ENCODE measurements at places on chromosomes 5 and 9.

GRCh38 chr9:84121991-84122523, 141.5 kb downstream of the RMI1 start:
- no peak for DNase-seq

GRCh38 chr9:93126151-93126781, 7.8 kb downstream of the NINJ1 start:
- no peak for DNase-seq

DNA sequence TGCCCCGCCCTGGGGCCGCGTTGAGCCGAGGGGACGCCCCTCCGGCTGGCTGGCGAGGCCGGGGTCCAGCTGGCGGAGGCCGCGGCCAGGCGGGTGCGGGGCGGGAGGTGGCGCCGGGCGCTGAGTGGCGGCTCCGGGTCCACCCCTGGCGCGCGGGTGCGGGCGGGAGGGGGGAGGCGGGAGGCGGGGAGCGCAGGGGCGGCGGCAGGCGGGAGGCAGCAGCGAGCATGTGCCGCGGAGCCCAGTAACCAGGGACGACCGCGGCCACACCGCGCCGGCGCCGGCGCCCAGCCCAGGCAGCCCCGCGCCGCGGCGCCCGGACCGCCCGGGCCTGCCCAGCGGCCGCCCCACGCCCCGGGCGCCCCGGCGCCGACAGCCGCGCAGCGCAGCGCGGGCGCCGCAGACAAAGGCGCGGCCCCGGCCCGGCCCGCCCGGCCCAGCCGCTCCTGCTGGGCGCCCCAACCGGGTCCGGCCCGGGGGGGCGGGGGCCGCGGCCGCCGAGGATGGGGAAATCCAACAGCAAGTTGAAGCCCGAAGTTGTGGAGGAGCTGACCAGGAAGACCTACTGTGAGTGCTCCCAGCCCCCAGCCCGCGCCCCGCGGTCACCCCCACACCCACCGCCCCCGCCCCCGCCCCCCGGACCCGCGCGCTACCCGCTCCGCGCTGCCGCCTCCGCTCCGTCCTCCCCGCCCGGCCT, at the start of gene NCS1:
Gene NCS1 (plus strand): TSS at position 244 of the 697 bp plus-strand sequence. CDS start 260 bp downstream, at position 504.
- peak; percentile 42 for DNase-seq

DNA sequence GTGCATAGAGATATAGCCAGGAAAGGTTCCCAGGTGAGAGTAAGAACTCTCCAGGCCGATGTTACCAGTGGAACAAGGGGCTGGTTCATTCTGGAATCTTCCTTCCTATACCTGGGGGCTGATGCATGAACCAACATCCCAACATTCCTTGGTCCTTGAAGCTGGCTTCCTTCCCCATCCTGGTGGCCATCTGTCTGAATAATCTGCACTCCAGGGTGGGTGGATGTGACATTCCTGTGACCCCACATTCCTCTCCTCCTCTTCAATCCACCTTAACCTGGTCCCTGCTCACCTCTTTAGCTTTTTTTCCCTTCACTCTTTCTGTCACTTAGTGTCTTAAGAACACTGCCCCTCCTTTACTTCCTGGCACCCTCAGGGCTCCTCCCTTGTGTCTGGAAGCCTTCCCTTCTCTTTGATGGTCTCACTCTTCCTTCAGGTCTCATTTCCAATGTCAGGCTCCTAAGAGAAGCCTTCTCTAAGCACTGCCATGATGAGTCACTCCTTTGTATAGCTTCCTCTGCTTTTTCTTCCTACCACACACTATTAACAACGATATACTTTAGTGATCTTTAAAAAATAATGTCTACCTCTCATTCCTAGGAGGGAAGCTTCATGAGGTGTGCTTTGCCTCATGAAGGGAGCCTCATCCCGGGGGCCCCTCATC, 80.3 kb downstream of the BOD1 start:
- no peak for DNase-seq

DNA sequence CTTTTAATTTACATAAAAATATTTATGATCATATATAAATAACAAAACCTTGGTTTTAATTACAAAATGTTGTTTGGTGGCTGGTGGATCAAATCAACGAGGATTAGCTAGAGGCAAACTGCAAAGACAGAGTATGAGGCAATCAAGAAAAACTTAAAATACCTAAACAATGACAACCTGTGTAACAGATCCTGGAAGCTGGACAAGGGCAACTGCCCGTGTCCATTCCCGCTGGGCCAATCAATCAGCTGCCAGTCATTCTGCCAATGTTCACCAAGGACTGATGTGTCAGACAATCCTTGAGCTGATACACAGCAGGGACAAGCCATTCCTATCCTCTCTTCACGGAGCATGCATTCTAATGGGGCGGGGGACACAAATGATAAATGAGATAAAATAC, 3.2 kb upstream of the TENT4A start:
- DNase-seq, result no peak

DNA sequence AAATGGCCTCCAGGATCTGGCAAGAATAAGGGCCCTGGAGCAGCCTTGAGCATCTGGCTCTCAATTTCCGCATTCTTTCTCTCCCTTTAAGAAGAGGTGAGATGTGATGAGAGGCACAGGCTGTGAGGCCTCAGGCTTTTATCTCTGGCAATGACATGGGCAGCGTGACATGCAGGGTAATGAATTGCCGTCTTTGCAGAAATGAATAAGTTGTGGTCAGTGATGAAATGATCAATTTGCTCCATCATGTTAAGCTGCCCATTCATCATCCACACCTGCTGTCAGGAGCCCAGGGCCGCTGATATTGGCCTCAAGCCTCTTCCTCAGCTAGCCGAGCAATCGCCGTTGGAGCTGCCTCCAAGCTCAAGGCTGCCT, 265.3 kb downstream of the TRIM32 start:
- DNase-seq, result no peak

GRCh38 chr5:59186623-59187022, 603.7 kb downstream of the RAB3C start:
- DNase-seq, result no peak

- no peak for DNase-seq
These were observed 216.3 kb downstream of the ISL1 start for GRCh38 chr5:51599587-51599986.

DNA sequence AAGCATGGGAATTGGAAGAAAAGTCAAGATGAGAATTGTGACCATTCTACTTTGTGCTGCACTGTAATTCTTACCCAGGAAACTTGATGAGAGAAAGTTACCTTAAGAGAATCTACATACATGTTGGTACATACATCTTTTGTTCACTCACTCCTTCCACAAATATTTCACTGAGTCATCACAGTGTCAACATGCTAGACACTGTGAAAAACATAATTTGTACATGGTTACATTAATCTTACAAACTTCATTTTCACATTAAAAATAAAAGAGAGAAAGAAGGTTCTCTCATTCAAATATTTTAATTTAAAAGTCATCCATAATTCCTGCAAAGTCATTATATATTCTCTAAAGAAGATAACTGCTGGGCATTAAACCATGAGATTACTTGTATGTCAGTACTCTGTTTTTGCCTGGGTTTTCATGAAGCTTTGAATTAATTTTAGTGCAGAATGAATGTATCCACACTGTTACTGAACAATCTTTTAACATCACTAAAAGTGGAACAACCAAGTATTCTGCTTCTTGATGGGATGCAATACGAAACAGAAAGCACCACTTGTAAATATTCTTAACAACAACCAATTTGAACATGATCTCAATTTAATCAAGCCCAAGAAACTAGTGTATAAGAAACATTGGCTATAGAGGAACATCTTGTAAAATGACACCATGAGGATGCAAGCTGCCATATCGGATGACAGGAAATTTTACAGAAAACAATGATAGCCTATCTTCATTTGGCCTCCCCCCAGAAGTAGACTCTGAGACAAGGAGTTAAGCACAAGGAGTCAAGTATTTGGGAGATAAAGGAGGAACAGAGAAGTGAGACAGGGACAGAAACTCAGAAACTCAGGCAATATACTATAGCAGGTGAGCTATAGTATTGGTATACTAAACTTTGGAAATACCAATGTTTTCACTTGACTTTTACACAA, 28.4 kb downstream of the ERP44 start:
- no peak for DNase-seq

DNA sequence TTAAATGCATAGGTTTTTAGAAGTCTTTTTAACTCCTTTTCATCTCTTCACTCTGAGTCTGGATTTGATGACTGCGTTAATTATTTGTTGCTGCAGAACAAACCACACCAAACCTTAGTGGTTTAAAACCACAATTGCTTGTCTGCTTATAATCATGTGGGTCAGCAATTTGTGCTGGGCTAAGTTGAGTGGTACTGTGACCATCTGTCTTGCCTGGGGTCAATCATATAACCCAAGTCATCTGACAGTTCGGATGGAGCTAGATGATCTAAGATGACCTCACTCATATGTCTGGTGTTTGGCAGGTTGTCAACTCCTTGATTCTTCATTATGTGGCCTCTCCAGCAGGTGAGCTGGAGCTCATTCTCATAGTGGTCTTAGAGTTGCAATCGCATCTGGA, 219.1 kb upstream of the ELAVL2 start:
- no peak for DNase-seq

DNA sequence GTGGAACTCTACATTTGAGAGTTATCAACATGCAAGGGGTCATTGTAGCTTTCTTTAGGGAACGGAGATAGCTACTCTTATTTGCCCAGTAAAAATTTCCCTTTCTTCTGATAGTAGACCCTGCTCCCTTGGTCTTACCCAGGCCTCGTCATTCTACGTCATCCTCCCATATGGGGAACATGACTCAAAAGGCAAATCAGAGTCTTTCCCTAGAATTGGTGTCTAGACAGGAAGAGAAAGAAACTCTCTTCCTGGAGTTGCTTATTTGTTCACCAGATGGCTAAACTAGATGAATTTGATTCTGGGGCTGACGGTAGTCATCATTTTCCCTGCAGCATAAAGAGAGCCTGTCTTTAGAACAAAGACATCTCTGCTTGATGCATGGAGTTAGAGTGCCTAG, 12.2 kb upstream of the SLC38A9 start:
- DNase-seq, result no peak

GRCh38 chr9:81245254-81245956, 443.9 kb downstream of the TLE1 start:
- DNase-seq, result no peak

GRCh38 chr9:102740578-102740977, 254.6 kb upstream of the CYLC2 start:
- DNase-seq, result no peak

DNA sequence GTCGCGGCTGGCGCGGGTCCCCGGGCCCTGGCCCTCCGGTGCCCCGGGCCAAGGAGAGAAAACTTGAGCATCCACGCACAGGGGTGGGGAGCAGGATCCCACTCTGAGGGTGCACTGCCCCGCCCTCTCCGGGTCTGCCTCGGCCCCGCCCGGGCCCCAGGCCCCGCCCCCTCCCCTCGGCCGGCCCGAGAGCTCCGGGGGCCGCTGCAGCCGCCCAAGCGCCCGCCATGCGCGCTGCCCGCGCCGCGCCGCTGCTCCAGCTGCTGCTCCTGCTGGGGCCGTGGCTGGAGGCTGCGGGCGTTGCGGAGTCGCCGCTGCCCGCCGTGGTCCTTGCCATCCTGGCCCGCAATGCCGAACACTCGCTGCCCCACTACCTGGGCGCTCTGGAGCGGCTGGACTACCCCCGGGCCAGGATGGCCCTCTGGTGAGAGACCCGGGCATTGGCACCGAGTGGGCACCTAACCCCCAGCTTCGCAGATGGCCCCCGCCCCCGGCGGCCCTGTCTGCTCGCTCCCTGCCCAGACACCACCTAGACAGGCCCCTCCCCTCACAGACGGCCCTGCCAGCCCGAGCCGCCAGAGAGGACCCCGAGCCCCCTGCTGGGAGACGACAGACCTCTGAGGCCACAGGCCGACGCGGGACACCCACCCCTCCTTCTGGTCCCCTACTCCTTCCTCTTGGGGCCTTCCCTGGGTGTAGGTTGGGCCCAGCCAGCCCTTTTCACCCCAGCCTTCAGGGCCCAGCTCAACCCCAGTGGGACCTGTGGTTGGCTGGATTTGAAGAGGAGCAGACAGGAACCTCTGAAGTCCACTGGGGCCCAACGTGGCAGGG, at the start of gene CERCAM:
Gene CERCAM (plus strand): TSS at position 207 of the 831 bp plus-strand sequence. CDS start 21 bp downstream, at position 228.
- DNase-seq, result peak; percentile 43

Data from activated gamma-delta T cell (primary cell).